ENCODE measurements at places on chromosomes 1 and 21.

DNA sequence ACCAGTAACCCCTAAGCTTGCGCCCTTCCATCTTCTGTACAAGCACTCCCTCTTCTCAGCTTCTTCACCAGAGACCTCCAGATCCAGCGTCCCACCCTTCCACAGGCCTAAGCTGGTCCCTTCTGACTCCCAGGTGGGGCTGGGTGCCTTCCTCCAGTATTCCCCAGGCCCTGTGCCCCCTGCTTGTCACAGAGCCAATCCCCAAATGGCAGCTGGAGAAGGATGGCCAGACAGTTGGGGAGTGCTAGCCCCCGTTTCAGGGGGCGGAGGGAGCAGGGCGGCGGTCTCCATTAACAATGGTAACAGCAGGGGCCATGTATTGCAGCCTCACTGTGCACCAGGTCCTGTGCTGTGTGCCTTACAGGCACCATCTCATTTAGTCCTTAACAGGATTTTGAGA, 85.7 kb downstream of the KCNN3 start:
- DNase-seq = no peak

DNA sequence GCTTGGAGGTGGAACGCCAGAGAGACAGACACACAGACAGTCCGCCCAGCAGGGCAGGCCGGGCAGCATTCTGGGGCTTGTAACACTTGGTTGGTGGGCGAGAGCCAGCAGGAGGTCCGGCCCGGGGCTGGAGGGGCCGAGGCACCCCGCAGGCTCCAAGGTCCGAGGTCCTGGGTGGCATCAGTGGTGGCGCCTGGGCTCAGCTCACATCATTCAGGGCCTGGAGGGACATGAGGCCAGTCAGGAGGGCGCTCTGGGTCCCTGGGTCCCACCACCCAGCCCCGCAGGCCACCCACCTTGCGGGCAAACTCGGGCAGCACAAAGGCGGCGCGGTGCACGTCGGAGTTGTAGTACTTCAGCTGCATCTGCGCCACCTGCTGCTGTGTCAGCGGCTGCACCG, 5.2 kb downstream of the SRM start:
- no peak for DNase-seq

DNA sequence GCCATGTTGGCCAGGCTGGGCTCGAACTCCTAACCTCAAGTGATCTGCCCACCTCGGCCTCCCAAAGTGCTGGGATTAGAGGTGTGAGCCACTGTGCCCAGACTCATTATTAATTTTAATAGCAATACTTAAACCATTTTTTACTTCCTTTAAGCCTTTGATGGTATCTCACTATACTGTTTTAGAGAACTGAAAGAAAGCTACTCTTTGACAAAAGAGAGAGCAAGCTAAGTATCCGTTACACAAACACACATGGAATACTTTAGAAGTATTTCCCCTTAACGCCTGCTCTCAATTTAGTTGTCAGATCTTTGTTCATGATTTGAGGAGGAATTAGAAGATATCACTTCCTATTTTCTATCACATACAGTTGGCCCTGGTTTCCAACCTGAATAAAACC, 189.4 kb downstream of the COP1 start:
- DNase-seq = no peak

GRCh38 chr1:67338642-67339041, 31.0 kb downstream of the IL12RB2 start:
- DNase-seq = no peak

- DNase-seq = no peak
Measured at GRCh38 chr1:59500950-59501742, 204.3 kb downstream of the FGGY start.

GRCh38 chr1:1806890-1807289, 28.6 kb upstream of the NADK start:
- no peak for DNase-seq

DNA sequence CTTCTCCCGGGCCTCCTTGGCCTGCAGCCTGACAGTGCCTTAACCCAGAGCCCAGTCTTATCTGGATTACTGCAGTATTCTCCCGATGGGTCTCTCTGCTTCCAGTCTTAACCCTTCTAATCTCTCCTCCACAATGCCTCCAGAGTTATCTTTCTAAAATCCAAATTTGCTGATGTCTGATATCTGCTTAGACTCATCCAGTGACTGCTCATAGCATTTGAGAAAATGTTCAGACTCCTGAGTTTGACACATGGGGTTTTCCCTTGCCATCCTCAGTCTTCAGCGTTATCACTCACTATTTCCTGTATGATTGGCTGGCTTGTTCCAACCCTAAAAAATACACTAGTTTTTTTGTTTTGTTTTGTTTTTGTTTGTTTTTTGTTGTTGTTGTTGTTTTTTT, 102.0 kb downstream of the FMN2 start:
- DNase-seq = no peak

DNA sequence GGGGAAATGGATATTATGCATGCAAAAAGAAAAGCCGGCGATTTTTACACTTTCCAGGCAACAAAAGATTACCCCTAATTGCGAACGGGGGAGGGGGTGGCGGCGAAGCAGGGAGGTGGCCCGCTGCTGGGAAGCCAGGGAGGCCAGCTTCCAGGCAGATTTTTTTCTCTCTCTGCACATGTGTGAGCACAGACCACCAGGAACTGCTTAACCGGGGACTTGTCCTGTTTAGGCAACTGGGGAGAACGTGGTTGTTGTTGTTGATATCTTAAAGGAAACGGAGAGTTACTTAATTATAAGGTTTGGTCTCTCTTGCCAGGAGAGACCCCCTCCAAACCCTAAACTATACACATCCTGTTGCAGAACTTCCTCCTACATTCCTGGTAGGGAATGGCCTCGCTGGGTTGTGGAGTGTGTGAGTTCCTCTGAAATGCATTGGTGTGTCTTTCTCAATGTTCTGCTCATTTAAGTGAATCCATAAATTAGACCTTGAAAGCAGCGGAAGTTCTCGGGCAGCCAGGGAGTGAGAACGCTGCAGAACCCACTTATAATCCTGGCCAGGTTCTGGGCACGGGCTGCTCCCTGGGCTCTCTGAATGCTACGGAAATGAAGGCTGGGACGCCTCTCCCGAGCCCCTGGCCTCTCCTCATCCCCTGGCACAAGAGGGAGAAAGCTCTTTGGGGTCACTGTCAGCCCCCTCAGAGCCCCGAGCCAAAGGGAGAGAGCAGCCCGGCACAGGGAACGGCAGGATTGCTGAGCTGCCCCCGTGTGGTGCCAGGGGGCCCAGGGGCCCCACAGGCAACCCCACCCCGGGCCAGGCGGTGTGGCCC, 250.0 kb downstream of the FOXD2 start:
- no peak for DNase-seq

DNA sequence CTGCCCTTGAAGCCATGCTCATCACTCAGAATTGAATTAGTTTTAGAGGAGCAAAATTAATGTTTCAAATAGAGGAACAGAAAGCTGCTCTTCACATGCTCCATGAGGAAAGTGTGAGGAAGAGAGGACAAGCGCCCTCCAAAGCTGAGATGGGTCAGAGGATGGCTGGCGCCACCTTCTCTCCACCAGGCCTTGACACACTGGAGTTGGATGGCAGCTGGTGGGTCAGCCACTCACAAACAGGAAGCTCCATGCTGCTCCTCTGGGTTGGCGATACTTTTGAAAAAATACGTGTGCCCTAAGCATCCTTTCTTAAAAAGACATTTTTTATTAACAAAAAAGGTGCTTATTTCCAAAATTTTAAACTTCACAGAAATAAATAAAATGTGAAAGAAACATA, 3.1 kb upstream of the CD2 start:
- no peak for DNase-seq
